CD14-positive monocyte (primary cell): ENCODE measurements at places on chromosomes 1 and 21.
A peak's percentile ranks its signal among the peaks of the same experiment; 100 is the strongest.

GRCh38 chr1:61446531-61446991 is 278.4 kb downstream of the TM2D1 start:
- DNase-seq: no peak

DNA sequence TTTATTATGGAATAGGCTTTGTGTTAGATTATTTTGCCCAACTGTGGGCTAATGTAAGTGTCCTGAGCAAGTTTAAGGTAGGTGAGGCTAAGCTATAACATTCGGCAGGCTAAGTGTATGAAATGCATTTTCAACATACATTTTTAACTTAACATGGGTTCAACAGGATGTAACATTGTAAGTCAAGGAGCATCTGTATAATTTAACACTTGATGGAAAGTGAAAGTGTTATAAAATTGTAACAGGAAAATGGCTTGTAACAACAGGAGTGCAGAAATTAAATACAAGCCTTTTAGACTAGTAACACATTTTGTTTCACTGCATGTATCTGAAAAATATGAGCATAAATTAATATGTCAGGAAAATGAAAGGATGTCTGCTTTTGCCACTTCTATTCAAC is 42.3 kb downstream of the B3GALNT2 start:
- DNase-seq: no peak

GRCh38 chr1:176330782-176331181 is 123.7 kb upstream of the COP1 start:
- DNase-seq: no peak

DNA sequence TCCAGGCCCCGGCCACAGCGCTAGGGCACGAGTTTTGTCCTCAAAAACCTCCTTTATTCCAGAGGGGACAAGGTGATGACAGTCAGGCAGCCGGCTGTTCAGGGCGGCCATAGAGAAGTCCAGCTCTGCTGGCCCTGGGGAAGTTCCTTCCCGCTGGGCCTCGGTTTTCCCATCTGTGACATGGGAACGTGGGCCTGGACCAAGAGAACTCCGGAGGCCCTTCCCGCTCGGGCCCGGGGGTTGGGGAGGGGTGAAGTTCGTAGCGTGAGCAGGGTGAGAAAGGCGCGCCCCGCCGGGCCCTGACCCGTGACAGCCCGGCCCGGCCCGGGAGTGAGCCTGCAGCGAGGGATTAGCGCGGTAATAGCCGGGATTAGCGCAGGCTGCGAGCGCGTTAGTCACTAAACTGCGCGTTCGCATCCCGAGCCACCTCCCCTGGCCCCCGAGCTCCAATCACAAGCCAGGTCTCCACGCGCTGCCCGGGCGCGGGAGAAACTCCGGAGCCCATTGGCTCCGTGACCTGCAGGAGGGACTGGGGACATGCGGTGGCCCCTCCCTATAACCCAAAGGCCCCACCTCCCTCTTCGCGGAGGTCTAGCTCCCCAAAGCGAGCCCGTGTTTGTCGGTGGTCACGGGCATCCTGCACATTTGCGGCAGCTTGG is 29.8 kb upstream of the PADI2 start:
- no peak for DNase-seq

- no peak for DNase-seq
Observed at GRCh38 chr1:7405844-7406500, 365.1 kb upstream of the VAMP3 start.

DNA sequence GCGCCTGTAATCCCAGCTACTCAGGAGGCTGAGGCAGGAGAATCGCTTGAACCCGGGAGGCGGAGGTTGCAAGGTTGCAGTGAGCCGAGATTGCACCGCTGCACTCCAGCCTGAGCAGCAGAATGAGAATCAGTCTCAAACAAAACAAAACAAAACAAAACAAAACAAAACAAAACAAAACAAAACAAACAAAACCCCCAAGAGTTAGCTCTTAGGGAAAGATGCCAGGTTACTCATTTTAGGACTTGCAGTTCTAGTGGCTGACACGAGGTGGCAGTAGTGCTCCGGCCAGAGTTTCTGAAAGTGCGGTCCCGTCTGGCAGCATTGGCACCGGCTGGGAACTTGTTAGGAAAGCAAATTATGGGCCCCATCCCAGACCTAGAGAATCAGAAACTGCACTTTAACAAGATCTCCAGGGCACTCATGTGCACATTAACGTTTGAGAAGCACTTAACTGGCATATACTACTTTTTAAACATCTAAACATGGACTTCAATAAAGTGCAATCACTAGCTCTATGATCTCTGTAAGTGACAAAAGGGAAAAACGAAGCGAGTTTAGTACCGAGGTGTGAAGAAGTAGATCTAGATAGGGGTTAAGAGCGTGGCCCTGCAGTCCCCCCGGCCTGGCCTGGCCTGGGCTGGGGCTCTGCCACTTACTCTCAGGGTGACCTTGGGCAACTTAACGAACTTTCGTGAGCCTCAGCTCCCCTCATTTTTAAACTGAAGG is 41.9 kb upstream of the TNFRSF1B start:
- DNase-seq: peak; percentile 82

- no peak for DNase-seq
Observed at GRCh38 chr1:145868232-145868631, 9.4 kb upstream of the PIAS3 start.

DNA sequence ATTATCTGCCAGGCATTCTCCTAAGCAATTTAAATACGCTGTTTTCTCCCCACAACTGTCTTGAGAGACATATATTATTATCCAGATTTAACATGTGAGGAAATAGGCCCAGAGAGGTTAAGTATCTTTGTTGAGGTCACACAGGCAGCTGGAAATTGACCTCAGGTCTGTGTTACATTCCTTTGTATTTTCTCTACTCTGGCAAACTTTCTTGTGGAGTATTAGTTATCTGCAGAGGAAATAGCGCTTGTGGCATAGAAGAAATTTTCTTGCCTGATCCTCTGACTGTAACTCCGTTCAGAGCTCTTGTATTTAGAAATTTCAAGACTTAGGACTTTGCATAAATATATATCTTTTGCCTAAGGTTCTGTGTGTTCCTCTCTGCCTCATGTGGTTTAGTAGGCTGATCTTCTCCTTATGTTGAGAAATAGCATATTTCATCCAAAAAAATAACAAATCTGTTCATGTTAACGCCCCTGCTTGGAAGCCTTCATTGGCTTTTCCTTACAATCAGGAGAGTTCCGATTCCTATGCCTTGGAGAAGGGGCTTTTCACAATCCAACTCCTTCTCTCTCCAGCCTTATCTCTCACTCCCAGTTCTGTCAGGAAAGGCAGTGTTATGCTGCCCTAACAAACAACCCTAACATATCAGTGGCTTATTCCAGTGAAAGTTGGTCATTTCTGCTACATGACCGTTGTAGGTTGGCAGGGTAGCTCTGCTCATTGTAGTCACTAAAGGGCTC is 2.5 kb upstream of the JUN start:
- DNase-seq: no peak

- no peak for DNase-seq
Observed at GRCh38 chr1:112536561-112536960, 27.8 kb downstream of the WNT2B start.

- no peak for DNase-seq
Observed at GRCh38 chr1:178101654-178102053, 7.8 kb downstream of the RASAL2 start.

DNA sequence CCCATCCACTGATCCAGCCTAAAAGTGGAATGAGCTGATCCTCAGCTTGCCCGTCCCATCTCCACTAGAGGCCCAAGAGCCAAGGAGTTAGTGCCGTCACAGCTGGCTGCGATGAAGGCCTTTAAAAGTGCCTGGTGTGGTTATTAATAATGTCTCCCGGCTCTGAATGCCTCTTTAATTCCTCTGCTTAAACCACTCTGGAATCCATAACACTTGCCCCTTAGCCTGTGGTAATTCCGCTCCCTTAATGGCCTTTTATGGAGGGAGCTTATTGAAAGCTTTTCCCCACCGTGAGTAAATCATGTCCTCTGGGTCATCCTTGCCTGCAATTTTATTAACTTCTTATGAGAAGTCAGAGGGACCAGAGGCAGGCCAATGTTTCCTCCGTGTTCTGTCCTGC is 55.4 kb downstream of the UBIAD1 start:
- no peak for DNase-seq

GRCh38 chr1:193419295-193419694 is 232.9 kb upstream of the B3GALT2 start:
- no peak for DNase-seq

DNA sequence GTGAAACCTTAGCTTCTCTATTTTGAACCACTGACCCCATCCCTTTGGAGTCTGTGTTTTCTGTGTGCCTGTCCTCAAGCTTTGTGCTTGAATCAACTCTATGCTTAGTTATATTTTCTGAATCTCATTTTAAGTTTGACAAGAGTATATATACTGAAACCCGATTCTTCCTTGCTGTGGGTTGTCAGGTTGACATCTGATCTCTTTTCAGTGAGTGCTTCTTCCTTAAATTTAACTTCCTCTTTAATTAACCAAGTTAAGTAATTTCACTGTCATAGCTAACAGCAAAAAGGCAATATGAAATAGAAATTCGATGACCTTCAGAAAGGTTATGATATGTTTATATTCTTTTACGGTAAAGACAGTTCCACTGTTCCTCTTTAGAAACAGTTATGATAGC is 69.4 kb downstream of the C1orf21 start:
- peak; percentile 56 for DNase-seq

DNA sequence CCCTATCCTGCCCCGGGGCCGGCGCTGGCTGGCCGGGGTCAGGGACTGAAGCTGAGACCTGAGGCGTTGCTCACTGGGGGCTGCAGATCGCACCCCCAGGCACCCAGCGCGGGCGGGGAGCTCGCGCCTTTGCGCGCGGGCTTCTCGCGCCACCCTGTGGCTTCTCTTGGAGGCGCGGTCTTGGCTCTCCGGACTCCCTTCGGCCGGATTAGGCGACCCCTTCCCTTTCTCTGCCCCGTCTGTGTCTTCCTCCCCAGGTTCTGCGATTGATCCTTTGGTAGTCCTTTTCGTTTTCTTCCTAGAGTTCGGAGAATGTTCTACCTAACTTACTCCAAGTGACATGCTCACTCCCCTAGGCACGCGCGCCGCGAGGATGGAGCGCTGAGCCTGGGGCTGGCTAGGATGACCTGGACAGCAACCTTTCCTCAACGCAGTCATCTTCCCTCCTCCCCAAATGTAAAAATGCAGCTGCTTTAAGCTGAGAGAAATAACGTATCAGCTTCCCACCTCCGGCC is 495 bp upstream of the NTRK1 start:
- no peak for DNase-seq

DNA sequence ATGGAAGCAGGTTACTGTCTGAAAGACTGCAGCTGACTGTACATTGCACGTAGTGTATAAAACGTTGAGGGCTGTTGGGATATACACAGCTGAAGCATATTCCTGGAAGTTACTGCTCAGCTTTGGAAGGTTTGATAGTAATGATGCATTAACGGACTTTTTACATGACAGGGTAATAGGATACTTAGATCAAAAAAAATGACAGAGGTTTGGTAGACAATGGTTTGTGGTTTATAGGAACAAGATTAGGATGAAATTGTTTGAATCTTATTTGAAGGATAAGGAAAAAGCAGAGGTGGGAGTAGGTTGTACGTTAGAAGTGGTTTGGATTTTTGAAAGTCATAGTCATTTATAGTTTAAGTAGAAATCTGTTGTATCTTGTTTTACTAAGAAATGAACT is 33.0 kb downstream of the ADGRL2 start:
- DNase-seq: no peak

DNA sequence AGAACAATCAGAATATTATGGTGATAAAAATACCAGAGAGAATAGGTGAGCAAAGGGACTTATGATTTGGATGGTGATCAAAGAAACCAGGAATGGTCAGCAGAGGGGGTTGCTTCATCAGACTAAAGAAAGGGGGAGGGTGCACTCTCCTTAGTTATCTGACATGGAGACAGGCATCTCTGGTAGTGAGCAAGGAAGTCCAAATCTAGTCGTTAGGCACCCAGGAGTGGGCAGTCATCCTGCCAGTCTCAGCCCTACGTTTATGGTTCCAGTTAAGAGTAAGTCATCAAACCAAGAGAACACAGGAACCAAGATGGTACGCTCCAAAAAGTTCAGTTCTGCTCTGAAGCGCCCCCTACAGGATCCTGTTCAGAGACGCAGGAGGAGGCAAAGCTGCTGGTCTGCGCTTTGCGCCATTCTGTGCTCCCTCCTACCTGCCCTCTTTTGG is 28.6 kb downstream of the EBNA1BP2 start:
- no peak for DNase-seq

GRCh38 chr1:75125161-75125726 is 8.9 kb upstream of the LHX8 start:
- DNase-seq: no peak

GRCh38 chr1:107900090-107900945 is 64.7 kb downstream of the VAV3 start:
- DNase-seq: no peak

DNA sequence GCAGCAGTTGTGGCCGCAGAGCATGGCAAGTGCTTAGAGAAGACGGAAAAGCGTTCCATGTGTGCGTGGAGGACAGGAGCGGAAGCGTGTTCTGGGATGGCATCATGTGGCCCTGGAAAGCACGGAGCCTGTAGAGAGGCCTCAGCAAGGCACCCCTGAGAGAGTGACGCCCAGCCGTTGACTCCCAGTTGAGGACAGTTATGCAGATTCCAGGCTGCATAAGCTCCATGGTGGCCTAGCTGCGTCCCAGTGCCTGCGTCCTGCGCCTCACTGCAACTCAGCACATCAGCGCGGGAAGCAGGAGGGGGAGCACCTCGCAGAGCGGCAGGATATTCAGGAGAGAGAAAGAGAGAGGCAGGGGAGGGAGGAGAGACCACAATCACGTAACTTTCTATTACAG is 49.0 kb upstream of the TTC34 start:
- no peak for DNase-seq

DNA sequence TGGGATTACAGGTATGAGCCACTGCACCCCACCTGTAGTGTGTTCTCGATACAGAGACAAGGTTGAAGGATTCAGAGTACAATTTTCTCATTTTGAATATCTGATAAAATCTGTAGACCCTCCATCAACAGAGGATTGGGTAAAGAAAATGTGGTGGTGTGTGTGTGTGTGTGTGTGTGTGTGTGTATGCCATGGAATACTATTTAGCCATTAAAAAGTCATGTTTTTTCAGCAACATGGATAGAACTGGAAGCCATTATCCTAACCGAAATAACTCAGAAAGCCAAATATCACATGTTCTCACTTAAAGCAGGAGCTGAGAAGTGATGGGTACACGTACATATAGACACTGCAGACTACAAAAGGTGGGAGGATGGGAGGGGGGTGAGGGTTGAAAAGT is 57.9 kb downstream of the TRAF5 start:
- DNase-seq: no peak

GRCh38 chr1:193726722-193727121 is 540.3 kb upstream of the B3GALT2 start:
- no peak for DNase-seq

GRCh38 chr1:39995973-39996393 is 41.0 kb downstream of the MFSD2A start:
- no peak for DNase-seq

GRCh38 chr1:221188458-221188857 is 309.2 kb downstream of the HLX start:
- DNase-seq: peak; percentile 88
